ENCODE measurements at places on chromosomes 2 and 18. TPM values are rescaled to one million over a fixed set of nuclear protein-coding genes. Genes with fewer than 3 reads are reported as not detected.

MLPH gene
- total RNA-seq, result not detected

LDLRAD4 gene
- 0.43 TPM for total RNA-seq

SRD5A2 gene
- total RNA-seq, result not detected

TUBA4B gene
- total RNA-seq, result not detected

FBXO36 gene
- total RNA-seq, result 0.13 TPM

GRCh38 chr18:38473535-38473934 is 907.9 kb upstream of the CELF4 start:
- no peak overlapping the region for H3K4me3 ChIP-seq
- no peaks in the 10 kb centered on the region for H3K4me1 ChIP-seq
- no peaks in the 10 kb centered on the region for H3K36me3 ChIP-seq

- peak; percentile 67 for DNase-seq
- H3K36me3 ChIP-seq, result no peaks in the 10 kb centered on the region
- H3K4me1 ChIP-seq, result peaks cover 53% of the 10 kb centered on the region
- H3K27me3 ChIP-seq, result no peaks in the 10 kb centered on the region
Measured at GRCh38 chr2:219511547-219512325, 2.5 kb upstream of the ASIC4 start.

DNA sequence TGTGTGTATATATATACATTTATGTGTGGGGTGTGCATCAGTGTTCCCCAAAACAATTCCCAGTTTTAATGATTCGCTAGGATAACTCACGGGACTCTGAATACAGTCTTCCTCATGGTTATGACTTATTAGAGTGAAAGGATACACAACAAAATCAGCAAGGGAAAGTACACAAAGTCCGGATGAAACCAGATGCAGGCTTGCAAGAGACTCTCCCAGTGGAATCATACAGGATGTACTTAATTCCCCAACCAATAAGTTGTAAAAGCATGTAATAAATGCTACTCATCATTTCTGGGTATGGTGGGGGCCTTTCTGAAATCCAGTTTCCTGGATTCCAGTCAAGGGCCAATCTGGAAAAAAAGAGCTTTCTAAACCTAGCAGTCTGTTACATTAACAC is 654.1 kb upstream of the SYT4 start:
- H3K27me3 ChIP-seq, result no peaks in the 10 kb centered on the region
- H3K4me1 ChIP-seq, result no peaks in the 10 kb centered on the region
- no peak overlapping the region for H3K4me3 ChIP-seq
- no peak for DNase-seq
- H3K36me3 ChIP-seq, result no peaks in the 10 kb centered on the region

DNA sequence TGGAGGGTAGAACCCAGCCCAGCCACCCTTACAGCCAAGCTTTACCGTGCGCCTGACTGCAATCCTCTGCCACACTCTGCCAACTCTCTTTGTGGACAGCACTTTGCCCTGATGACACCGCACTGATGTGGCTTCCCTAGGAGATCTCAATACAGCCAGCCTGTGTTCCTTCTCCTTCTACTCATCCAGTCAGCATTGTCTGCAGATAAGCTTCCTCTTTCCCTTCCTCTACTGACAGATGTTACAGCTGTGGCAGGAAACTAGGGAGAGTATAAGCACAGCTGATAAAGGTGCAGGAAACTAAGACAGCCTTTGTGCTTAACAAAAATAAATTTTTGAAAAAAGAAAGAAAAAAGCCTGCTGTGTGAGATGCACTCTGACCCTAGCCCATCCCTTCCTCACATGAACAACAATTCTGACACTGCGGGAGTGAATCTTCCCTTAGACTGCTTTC is 25.0 kb downstream of the CEP68 start:
- no peak overlapping the region for H3K27ac ChIP-seq
- H3K27me3 ChIP-seq, result no peaks in the 10 kb centered on the region
- no peak for DNase-seq
- H3K4me3 ChIP-seq, result no peak overlapping the region

DNA sequence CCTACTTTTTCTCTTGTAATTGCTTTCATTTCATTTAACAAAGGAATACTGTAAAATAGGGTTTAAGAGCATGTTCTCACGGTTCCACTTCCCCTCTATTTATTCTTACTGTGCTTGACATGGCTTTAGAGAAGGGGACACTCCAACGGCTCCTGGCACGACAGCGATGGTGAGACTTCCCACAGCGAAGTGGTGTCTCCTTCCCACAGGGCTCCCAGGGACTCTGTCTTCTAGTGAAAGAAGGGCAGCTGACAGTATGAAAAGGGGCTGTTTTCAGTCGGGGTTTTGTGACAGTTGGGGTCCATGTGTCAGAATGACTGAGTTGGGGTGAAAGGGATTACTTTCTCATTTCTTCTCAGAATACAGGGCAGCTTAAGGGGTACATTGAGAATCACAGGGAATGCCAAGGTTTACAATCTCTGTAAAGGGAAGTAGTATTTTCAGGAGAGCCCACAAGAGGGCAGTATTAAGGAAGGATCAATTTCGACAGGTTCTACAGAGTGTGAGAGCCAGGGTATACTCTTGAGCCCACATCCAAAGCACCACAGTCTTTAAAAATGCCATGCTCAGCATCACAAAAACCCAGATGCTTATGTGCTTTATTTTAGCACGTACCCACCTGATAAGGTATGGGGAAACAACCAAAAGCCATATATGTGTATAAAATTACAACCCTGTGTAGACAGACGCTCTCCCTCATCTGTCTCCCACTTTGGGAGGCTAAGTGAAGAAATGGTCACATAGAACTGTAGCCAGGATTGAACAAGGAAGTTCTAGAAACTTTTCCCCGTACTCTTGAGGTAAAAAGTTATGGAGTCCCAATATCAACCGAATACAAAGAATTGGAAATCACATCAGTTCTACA is 31.3 kb upstream of the RAPGEF4 start:
- H3K4me3 ChIP-seq, result no peak overlapping the region
- H3K27ac ChIP-seq, result no peak overlapping the region
- H3K36me3 ChIP-seq, result no peaks in the 10 kb centered on the region
- peak; percentile 73 for DNase-seq

DNA sequence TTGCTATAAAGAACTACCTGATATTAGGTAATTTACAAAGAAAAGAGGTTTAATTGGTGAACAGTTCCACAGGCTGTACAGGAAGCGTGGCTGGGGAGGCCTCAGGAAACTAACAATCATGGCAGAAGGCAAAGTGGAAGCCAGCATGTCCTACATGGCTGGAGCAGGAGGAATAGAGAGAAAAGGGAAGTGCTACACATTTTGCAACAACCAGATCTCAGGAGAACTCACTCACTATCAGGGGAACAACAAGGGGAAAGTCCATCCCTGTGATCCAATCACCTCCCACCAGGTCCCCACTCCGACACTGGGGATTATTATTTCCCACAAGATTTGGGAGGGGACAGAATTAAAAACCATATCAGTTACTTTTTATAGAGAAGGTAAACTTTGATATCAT is 273.5 kb upstream of the MMADHC start:
- no peaks in the 10 kb centered on the region for H3K27me3 ChIP-seq
- H3K27ac ChIP-seq, result no peak overlapping the region
- H3K36me3 ChIP-seq, result no peaks in the 10 kb centered on the region

DNA sequence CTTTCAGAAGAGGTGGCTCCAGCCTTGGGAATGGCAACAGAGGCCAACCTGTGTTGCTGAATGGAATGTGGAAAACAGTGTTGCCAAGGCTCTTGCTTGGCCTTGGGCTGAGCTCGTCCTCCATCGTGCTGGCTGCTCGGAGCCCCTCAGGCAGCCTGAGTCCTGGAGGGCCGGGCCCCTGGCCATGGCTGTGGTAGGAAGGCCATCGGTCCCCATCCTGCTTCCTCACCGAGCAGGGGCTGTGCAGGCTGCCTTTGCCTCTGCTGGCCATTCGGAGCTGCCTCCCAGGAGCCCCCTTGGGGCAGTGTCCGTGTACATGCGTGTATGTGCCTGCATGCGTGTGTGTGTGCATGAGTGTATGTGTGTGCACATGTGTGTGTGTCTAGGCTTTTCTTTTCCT is 178.2 kb downstream of the KLHL29 start:
- peaks cover 39% of the 10 kb centered on the region for H3K4me1 ChIP-seq
- no peak for DNase-seq
- H3K4me3 ChIP-seq, result no peak overlapping the region
- H3K36me3 ChIP-seq, result no peaks in the 10 kb centered on the region
- peak overlapping the region; percentile 79 for H3K27ac ChIP-seq

DNA sequence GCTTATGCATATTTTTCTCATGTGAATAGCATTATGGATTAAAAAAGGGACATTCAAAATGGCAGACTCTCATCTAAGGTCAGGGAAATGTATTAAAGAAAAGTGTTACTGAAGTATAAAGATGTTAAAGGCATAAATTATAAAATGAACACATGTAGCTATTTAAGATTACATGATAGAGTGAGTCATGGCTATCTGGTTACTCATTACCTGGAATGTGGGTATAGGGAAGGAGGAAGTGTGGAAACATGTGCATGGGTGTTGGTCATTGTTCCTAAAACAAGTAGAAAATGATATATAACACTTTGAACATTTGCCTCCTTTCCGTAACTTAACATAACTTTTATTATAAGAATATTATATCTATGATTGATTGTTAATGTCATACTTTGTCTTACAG is 66.4 kb downstream of the MYO1B start:
- no peak overlapping the region for H3K27ac ChIP-seq
- H3K4me1 ChIP-seq, result peaks cover 6% of the 10 kb centered on the region
- no peak overlapping the region for H3K4me3 ChIP-seq
- H3K27me3 ChIP-seq, result no peaks in the 10 kb centered on the region
- DNase-seq, result no peak

DNA sequence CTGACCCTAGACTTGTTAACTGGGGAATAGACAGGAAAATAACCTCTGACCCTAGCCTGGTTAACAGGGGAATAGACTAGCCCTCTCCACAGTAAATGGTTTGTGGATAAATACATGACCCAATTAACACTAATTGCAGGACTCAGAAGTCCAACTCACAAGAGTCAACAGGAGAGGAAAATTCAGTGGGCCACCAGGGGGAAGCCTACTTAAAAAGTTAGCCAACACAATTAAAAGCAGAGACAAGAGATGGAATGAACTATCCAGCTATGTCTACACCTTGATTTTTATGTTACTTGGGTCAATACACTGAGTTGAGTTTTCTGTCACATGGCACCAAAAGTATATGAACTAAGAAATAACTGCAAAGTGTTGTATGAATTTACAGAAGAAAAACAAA is 158.8 kb upstream of the SLC39A10 start:
- no peak overlapping the region for H3K4me3 ChIP-seq
- no peaks in the 10 kb centered on the region for H3K36me3 ChIP-seq
- H3K4me1 ChIP-seq, result no peaks in the 10 kb centered on the region
- peak; percentile 52 for DNase-seq
- H3K27me3 ChIP-seq, result no peaks in the 10 kb centered on the region

DNA sequence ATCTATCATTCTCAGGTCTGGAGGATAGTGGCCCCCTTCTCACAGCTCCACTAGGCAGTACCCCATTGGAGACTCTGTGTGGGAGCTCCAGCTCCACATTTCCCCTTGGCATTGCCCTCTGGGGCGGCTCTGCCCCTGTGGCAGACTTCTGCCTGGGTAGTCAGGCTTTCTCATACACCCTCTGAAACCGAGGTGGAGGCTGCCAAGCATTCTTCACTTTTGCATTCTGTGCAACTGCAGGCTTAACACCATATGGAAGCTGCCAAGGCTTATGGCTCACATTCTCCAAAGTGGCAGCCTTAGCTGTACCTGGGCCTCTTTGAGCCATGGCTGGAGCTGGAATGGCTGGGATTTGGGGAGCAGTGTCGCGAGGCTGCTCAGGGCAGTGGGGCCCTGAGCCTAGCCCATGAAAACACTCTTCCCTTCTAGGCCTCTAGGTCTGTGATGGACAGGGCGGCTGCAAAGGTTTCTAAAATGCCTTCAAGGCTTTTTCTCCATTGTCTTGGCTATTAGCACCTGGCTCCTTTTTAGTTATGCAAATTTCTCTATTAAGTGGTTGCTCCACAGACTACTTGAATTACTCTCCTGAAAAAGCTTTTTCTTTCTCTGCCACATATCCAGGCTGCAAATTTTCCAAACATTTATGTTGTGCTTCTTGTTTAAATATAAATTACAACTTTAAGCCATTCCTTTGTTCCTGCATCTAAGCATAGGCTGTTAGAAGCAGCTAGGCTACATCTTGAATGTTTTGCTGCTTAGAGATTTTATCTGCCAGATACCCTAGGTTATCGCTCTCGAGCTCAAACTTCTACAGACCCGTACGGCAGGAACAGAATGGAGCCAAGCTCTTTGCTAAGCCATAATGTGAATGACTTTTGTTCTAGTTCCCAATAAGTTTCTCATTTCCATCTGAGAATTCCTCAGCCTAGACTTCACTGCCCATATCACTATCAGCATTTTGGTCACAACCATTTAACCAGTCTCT is 206.5 kb downstream of the CPS1 start:
- no peak overlapping the region for H3K4me3 ChIP-seq
- peak; percentile 56 for DNase-seq
- H3K27ac ChIP-seq, result peak overlapping the region; percentile 17
- no peaks in the 10 kb centered on the region for H3K36me3 ChIP-seq
- H3K27me3 ChIP-seq, result no peaks in the 10 kb centered on the region

DNA sequence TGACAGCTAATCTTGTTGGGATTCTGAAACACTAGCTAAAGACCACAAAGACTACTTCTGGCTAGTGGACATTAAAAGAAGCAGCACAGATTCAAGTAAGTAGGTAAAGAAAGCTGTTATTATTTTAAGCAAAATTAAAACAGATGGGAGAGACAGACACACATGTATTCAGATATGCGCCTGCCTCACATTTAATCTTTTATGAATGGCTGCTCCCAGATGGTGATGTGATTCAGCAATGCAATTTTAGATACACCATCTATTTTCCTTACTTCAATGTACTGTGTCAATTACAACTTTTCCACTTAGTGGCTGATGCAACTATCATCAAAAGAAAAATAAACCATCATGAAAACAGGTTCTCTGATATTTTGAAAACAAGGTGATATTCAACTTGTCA is 133.0 kb upstream of the PGAP1 start:
- no peaks in the 10 kb centered on the region for H3K27me3 ChIP-seq
- DNase-seq, result no peak
- no peak overlapping the region for H3K27ac ChIP-seq
- no peak overlapping the region for H3K4me3 ChIP-seq

DNA sequence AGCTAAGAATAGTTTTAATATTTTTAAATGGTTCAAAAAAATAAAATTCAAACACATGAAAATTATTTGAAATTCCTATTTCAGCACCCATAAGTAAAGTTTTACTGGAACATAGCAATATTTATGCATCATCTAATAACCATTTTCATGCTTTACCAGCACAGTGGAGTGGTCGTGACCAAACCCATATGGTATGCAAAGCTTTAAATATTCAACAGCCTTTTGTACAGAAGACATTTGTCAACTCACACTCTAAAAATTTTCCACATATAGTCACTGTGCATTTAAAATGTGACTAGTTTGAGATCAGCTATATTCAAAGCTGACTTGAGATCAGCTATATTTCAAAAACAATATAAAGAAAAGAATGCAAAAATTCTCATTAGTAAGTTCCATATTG is 46.2 kb downstream of the PUM2 start:
- H3K27me3 ChIP-seq, result no peaks in the 10 kb centered on the region
- 0 out of 2 replicates have a peak, but pooled peaks cover 2% of the 10 kb centered on the region for H3K4me1 ChIP-seq
- DNase-seq, result no peak
- peaks cover 79% of the 10 kb centered on the region for H3K36me3 ChIP-seq
- H3K4me3 ChIP-seq, result no peak overlapping the region

Measured in SJCRH30 (cell line).